RWPE2 (cell line): ENCODE measurements at places on chromosomes 5 and 9.

DNA sequence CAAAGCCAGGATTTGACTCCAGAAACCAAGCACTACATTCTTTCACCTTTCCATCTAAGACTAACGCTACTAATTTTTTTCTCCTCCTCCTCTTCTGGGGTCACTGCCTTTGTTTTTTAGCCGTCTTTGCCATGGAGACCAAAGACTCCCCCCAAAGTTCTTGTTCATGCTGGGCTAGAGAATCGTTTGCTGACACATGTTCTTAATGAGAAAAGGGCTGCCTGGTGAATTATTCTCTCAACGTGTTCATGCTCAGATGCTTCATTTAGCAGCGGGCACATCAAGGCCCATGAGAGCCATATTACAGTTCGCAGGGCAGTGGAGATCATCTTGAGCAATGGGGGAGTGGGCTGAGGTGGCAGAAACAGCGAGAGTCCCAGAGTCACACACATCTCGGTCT lies 134.9 kb downstream of the SLIT3 start:
- no peak for DNase-seq

GRCh38 chr5:115892021-115892420 lies 50.3 kb downstream of the AP3S1 start:
- no peak for DNase-seq

GRCh38 chr9:98913044-98913443 lies 30.7 kb upstream of the COL15A1 start:
- DNase-seq, result no peak

- no peak for DNase-seq
Measured at GRCh38 chr5:85000671-85001070, 616.0 kb upstream of the EDIL3 start.

DNA sequence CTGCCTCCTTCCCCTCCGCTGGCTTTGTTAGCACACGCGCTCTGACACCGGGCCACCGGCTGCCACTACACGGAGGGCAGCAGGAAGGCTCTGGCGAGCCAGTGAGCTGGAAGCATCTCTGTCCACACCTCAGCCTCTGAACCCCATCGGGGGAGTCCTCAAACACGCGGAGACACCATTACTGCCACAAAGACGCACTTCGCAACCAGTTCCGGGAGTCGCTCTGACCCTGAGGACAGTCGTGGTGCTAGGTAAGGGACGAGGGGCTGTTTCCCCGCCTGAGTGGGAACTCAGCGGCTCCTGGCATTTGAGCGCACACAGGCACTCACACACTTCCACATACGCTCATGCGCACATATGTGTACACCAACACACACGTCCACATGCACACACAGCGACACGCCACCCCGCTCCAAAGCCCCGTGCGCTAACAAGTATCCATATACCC lies 160.0 kb downstream of the C9orf152 start:
- no peak for DNase-seq

DNA sequence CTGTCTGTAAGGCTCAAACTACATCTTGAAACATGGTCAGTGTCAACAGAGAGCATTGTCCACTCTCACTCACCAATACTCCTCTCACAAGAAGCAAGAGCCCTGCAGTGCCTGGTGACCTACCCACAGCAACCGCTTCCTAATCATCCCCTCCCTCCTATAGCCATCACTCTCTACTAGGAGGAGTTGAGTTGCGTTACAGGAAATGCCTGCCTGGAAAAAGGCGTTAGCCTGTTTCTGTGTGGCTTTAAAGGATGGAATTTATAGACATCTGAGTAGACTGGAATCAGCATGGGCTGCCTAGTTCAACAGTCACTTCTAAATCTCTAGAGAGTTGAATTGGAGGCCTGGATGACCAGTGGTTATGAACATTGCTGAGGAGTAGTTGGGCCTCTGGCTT lies 108.3 kb upstream of the FER start:
- DNase-seq, result no peak

DNA sequence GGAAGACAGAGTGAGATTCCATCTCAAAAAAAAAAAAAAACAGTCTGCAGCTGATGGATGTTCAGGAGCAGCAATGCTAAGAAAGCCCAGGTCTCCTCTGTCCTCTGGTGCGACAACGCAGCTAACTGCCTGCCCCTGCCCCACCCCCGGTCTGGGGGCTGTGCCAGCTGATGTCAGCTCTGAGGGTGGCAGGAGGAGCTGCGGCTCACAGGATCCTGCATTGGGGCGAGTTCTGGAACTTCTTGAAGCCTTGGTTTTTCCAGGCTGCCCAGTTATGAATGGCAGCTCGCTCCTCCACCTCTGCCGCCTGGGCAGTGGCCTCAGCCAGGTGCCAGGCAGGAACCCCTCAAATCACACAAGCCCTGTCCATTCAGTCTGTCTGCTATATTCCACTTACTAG lies 113.5 kb downstream of the ROR2 start:
- no peak for DNase-seq

DNA sequence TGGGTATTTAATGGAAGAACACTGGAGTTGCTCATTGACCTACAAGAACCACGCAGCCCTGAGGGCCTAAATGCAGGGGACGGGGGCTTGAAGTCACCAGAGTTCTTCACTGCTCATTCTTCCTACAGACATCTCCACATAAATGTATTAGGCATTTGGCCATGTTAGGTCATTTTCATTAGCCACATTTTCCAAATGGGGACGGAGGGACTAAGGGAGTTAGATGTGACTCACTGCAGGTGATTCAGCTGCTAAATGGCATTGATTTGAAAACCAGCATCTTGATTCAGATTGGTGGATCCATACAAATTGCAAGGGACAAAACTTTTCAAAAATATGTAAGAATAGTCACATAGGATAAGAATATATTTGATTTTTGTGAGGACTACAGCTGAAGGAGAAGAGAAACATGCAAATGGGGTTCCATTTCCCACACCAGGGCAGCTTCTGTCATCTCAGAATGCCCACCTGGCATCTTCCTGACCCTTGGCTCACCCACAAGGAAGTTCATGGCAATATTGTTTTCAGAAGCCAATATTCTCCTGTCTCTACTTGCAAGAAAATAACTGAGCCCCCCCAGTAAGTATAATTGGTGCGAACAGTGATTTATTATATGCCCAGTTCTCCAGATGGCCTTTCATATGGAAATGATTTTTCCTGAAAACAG lies 264.8 kb downstream of the DOCK8 start:
- no peak for DNase-seq

- DNase-seq, result peak; percentile 75
Measured at GRCh38 chr5:132012371-132013005, 1.0 kb upstream of the ACSL6 start.

- no peak for DNase-seq
Measured at GRCh38 chr5:54103871-54104270, 206.5 kb downstream of the ARL15 start.

DNA sequence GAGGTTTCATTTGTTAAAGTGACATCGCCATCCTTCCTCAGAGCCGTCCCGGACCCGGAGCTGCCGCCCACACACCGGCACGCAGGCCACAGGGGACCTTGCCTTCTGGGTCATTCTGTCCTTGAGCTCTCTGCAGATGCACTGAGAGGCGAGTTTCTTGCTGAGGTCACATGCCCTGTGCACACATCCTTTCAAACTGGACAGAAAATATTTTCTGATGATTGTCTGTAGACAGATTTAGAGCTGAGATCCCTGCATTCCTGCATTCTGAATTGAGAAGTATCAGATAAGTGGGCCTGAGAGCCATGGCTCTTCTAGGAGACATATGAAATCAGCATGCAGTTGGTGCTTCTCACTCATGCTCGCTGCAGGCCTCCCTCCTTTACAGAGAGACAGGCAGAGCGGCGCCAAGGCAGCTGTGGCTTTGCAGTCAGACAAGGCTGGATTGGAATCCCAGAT lies 25.4 kb downstream of the BOD1 start:
- DNase-seq, result no peak

GRCh38 chr5:15013654-15014463 lies 142.3 kb upstream of the ANKH start:
- no peak for DNase-seq

DNA sequence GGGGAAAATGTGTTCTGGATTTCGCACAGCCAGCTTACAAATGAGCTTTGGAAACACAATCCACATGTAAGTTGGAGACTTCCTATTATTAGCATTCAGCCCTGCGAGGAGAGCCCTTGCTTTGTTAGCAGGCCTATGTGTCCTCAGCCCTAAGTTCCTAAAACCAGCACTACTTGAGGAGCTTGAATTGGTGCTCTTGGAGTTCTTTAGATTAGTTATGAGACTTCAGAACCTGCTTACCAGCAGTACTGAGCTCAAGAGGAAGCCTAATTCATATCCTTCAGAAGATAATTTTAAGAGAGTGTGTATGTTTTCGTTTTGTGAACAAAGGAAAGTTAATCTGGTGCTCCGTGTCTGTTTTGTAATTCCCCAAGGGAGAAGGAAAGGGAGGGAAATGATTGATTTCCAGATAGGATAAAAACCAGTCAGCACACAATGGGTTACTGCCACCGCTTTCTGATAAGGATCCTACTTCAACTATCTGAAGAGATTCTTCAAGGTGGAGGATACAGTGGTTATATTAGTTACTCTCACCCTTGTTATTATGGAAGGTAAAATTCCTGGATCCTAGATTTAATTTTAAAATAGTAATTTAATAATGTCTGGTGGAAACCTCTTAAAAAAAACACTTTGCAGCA lies 35.2 kb downstream of the PIK3R1 start:
- no peak for DNase-seq

DNA sequence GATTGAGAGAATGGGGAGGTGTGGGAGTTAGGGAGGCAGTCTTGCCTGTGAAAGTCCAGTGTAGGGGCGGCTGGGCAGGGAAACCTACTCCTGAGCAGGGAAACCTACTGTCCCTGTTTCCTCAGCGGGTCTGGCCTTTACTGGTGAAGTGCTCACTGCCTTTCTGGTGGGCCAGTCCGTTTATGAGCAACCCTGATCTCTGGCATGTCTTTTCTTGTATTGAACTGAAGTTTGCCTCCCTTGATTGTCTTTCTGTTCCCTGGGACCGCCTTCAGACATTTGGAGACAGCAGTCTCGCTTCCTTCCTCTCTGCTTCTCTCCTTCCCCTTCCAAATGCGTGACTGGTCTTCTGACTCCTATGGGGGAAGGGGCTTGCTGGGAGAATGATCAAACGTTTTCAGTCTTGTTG lies 2.9 kb downstream of the SNX18 start:
- DNase-seq, result no peak

DNA sequence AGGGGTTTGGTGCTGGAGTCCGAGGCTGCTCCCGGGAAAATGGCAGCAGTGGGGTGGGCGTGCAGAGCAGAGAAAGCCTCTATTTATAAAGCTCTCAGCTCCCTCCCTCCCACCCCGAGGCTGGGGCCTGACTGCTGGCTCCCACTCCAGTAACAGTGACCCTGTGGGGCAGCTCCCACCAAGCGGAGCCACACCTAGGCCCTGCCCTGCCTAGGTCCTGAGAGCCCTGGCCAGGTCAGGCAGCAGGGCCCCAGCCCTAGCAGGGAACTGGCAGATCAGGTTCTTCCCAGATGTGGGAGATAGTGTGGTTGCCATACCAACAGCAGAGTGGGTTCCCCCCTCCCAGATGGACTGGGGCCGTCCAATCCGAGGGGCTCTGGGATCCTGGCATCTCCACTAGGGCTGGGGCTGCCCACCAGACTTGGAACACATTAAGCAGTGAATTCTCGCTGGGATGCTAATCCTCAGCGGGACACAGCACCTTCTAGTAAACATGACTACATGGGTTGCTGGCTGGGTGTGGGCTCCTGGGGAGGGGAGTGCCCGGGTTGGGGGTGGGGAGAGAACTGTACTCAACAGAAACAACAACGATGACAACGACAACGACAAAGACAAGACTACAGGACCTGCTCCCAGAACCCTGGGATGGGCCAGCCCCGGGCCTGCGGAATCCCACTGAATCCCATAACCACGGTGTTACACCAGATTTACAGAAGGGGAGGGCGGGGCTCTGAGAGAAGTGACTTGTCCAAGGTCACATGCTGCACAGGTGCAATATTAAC lies 1.5 kb downstream of the SH3GLB2 start:
- no peak for DNase-seq

DNA sequence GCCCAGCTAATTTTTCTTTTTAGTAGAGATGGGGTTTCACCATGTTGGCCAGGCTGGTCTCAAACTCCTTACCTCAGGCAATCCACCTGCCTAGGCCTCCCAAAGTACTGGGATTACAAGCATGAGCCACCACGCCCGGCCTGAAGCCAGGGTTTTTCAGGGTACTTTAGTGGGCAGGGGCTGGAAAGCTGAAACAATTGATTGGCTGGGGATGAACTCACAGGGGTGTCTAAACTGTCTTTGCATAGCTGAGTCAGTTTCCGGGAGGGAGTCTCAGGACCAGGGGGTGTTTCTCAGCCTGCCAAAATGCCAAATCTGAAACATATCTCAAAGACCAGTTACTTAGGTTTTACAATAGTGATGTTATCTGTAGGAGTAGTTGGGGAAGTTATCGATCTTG lies 46.1 kb downstream of the PRUNE2 start:
- DNase-seq, result no peak

DNA sequence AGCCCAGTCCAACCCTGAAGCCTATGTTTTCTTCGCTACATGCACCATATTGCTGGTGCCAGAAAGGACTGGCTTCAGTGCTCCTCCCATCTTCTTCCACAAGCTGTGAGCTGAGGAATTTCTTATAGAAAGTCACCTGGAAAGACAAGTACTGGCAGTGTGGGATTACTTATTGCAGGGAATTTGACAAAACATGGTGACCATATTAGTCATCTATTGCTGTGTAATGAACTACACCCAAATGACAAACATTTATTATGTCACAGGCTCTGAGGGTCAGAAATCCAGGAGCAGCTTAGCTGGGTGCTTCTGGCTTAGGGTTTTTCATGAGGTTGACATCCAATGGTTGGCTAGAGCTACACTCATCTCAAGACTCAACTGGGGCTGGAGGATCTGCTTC lies 75.5 kb downstream of the ENTREP1 start:
- DNase-seq, result no peak

DNA sequence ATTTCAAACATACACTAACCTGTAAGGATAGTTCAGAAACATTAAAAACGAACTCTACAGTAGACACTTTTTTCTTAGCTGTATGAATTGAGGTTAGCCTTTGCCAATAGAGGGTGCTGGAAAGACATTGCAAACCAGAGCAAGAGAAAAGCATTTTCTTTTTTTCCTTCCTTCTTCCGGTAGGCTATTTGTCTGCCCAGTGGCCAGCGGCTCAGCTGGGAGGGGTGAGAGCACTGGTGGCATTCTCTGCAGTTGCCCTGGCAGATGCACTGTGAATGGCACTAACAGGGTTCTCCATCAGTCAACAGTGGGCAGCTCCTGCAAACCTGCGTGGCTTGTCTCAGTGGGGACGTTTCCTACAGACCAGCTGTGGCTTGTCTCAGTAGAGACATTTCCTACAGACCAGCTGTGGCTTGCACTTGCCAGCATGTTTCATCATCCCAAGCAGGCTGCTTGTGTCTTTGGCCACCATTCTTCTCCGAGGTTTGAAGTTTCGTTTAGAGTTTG lies 984.5 kb upstream of the CDH18 start:
- no peak for DNase-seq

GRCh38 chr5:128799945-128800344 lies 165.3 kb upstream of the SLC27A6 start:
- no peak for DNase-seq

- DNase-seq, result no peak
Measured at GRCh38 chr5:17230191-17230590, 12.8 kb downstream of the BASP1 start.
